ENCODE measurements at places on chromosomes 12 and 14.

- no peak for DNase-seq
Observed at GRCh38 chr12:90100579-90100978, 391.9 kb upstream of the ATP2B1 start.

- no peak for DNase-seq
Observed at GRCh38 chr12:112980491-112981158, 2.3 kb downstream of the OAS2 start.

DNA sequence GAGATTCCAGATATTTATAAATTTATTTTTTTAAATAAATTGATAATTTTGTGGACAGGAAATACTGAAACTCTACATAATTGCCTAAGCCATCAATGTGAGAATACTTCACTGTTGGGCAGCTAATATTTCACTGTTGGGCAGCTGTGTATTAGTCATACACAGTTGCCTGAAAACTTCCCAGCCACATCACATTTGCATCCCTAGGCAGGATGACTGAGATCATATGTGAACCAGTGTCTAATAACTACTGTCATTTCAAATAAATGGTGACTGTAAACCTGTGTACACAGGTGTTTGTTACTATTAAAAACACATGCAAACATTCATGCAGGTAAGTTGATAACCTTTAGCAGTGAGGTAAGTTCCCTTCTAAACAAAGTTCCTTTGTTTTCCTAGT lies 43.9 kb downstream of the TMTC3 start:
- no peak for DNase-seq

DNA sequence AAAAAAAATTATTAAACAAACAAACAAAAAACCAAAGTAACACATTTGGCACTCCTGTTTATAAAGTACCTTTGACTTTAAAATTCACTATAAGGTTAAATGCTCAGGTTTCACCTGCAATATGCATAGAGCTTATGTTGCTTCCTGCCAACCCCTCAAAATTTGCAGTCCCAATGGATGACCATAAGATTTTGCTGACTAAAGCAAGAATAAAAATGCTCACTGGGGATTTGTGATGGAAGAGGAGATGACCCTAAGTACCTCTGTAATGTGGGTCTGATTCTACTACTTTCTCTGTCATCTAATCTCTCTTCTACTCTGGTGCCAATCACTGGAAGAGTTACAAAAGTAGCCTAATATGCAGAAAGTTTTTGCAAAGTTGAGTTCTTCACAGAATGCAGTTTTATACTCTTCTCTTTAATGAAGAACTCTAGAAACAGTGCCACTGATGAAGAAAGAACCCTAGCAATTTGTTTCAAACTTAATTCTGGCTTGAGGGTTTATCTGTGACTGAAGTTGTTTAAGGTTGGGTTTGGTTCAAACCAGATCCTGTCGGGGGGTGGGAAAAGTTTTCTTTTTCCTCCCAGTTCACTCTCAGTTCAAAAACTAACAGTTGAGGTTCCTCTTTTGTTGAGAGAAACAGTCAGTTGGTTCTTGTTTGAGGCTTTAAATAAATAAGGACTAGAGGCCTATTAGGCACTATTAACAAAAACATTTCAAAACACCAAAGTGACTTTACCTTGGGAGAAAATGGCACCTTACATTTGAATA lies 10.9 kb downstream of the WASHC3 start:
- no peak for DNase-seq

- DNase-seq = no peak
Observed at GRCh38 chr12:47014474-47014873, 64.9 kb upstream of the PCED1B start.

DNA sequence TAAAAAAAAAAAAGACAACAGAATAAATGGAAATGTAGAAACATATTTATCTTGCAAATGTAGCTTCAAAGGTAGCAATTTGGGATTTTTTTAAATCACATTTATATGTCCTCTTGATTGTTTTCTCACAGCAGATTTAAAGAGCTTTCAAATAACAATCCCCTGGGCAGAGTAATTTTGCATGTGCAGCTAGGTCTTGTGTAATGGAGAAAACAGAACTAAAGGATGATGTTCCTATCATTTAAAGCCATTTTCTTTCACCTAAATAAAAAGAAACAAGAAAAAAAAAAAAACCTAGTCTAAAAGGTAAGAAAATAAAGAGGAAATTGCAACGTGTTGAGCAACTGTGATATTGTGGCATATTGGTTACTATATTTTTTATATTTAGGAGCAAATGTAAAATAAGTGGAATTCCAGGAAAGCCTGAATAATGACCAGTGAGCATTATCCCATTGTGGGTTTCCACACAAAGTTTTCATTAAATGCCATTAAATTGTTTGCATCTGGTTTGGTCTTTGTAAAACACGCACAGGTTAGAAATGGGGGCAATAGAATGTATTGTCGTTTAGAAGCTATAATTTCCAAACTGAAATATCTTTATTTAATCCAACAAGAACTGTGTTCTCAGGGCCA lies 215.6 kb downstream of the SLC6A15 start:
- no peak for DNase-seq

- peak; percentile 32 for DNase-seq
Observed at GRCh38 chr14:50676814-50677516, 8.9 kb upstream of the SAV1 start.

GRCh38 chr12:59084511-59085375 lies 164.4 kb upstream of the LRIG3 start:
- no peak for DNase-seq

DNA sequence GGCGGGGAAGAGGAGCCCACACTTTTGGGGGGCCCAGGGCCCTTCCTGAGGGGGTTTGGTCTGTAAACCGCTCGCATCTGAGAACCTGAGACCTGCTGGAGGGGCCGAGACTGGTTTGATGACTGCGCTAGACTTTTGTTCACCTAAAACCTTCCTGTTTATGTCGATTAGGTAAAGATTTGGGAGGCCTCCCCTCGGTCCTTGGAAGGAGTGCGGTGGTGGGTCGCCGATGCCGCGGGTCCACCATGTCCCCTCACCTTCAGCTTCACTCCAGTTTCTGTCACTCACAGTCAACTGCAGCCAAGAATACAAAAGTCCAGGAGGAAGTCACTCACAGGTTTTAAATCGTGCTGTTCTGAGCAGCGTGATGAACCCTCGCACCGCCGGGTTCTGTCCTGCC lies 10.5 kb upstream of the GALNT9 start:
- no peak for DNase-seq

- DNase-seq = peak; percentile 37
Observed at GRCh38 chr12:122079033-122079531, 526 bp downstream of the MLXIP start.

- DNase-seq = no peak
Observed at GRCh38 chr12:3204143-3204542, 127.0 kb downstream of the TSPAN9 start.

GRCh38 chr12:101230547-101230946 lies 20.5 kb upstream of the SLC5A8 start:
- no peak for DNase-seq

DNA sequence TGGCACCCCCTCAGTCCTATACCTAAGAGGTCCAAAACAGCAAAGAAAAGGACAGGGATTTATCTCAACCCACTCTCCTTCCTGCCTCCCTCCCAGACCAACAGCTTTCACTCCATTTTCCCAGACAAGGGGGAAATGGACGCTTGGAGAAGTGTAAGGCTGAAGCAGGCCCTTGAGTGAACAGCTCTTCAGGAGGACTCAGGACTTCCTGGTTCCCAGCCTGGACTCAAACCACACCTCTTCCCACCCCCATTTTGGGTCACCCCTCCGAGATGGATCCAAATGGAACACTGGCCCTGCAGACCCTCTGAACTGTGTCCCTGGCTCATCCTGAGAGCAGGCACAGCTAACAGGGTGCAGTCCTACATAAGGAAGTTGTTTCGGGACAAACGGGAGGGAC lies 2.7 kb downstream of the KMT2D start:
- DNase-seq = no peak

DNA sequence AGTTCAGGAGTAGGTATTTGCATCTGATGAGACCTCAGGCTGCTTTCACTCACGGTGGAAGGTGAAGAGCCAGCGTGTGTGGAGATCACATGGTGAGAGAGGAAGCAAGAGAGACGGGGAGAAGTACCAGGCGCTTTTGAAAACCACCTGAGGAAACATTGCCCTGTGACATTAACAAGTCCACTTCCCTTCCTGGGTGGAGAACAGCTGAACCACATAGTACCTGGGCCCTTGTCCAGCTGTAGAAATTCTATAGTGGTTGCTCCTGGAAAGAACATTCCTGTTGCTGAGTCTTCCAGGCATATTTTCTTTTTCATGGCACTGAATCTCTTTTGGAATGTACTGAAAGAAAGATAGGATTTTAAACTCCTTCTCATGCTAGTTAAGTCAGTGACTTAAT lies 87.3 kb upstream of the RIN3 start:
- DNase-seq = no peak

- DNase-seq = no peak
Observed at GRCh38 chr12:123142518-123142840, 8.4 kb downstream of the PITPNM2 start.

DNA sequence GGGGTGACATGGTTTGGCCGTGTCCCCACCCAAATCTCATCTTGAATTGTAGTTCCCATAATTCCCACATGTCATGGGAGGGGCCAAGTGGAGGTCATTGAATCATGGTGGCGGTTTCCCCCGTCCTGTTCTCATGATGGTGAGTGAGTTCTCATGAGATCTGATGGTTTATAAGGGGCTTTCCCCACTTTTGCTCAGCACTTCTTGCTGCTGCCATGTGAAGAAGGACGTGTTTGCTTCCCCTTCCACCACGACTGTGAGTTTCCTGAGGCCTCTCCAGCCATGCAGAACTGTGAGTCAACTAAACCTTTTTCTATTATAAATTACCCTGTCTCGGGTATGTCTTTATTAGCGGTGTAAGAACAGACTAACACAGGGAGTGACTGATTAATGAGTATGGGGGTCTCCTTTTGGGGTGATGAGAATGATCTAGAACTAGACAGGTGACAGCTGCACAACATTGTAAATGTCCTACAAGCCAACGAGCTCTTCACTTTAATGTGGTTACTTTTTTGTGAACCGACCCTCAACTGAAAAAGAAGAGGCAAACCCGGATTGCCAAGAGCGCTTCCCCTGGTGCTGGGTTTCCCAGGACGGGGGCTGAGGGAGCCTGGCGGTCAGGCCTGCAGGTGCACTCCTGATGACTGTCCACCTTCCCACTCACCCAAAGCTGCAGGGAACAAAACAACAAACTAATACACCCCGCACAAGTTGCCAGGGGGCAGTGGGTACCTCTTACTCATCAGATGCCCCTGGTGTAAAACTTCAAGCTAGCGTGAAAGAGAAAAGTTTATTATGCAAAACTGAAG lies 90.1 kb downstream of the NCOR2 start:
- DNase-seq = no peak

DNA sequence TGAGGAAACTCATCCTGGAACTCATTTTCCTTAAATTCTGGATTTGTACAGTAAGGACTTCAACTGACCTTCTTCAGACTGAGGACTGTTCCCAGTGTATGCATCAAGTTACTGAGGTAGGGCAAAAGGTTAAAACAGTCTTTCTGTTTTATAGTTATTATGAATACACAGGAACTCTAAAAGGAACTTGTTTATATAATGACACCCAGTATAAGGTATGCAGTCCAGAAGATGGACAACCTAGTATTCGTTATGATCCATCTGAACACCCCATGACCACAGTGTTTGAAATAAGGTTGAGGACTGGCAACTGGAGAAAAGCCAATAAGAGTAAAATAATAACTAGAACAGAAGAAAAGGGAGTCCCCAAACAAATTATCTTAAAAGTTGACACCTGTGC lies 779.9 kb upstream of the TMEM132C start:
- no peak for DNase-seq

GRCh38 chr14:83816761-83817160 lies 1713.2 kb upstream of the FLRT2 start:
- DNase-seq = no peak

- DNase-seq = no peak
Observed at GRCh38 chr12:11949738-11950411, 120.9 kb upstream of the BCL2L14 start.

DNA sequence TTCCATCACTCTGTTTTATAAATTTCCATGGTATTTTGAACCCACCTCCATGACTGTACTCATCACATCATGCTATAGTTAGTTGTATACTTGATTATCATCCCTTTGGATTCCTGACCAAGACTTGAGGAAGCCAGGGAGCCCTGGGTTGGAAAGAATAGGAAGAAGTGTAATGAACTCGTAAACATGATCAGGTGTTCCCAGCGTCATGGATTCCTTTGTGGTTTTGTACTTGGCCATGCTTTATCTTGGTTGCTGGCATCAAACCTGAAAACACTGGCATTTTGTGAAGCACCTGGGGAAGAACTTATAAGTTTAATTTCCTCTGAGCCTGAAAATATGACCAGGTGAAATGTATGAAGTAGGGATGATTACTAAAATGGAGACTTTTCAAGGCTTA lies 76.4 kb downstream of the CHST11 start:
- no peak for DNase-seq

DNA sequence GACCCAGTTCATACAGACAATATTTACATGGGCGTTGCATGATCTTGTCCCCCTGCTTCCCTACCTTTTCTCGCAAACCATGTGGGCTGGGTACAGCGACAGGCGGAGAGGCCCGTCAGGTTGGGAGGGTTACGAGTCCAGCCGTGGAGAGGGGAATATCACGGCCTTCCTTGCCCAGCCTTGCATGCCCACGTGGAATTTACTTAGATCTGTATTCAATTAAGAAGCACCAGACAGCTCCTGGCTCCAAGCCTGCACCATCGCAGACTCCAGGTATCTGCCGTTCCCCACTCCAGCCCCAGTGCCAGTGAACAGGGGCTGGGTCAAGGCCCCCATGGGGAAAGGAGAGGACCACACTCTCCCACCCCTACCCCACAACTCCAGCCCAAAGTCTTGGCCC lies 29.8 kb downstream of the BCL11B start:
- DNase-seq = no peak

DNA sequence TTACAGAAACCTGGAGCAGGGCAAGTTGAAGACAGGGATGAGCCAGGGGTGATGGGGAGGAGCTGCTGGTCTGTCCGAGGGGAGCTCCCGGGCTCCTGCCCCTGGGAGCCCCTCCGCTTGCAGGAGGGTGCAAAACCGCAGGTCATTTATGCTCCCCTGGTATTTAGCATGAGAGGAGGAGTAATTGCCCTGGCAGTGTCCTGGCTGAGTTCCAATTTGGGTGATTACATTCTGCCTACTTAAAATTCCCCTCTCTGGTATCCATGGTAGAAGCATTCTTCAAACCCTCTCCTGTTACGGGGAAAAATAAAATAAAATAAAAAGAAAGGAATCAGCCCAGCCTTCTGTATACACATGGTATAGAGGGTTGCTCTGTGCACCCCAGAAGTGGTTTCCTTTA lies 61.7 kb upstream of the VRK1 start:
- DNase-seq = no peak

GRCh38 chr14:31934767-31935266 lies 142.3 kb upstream of the ARHGAP5 start:
- DNase-seq = no peak

DNA sequence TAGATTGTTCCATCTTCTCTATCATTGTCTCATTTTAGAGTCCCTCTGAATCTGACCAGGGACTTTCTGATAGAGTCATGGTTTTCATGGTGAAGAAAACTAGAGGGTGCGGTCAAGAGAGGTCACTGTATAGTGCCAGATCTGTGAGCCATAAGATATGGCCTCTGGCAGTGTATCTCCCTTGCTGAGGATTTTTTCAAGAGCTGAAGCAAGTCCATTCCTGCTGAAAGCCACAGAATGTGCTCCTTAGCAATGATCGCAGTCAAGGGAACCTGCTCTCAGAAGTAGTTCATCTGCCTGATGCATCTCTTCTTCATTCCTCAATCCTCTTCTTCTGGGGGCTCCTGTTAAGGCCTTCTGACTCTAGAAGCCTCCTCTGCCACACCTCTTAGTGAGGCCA lies 405.2 kb downstream of the EGLN3 start:
- DNase-seq = no peak
